Cardiac muscle cell (in vitro differentiated cells and primary cell): ENCODE measurements at places on chromosomes 11 and 22.

DNA sequence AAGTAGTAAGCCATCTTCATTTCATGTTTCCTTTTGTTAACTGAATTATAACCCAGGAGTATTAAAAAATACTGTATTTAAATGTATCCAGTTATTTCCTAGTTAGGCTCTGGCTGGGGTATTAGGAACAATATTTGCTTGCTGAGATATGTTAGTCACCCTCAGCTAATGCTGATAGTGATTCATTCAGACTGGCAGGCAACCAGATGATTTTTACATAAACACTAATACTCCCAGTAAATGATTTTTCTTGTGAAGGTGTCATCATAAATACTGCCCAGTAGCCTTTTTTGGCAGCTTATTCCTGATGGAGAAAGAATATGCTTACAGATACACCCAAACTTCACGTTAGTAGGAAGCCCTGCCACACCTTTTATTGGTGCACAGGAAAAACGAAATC, 8.1 kb downstream of the YWHAH start:
- DNase-seq = peak; percentile 86

GRCh38 chr22:48577014-48577690, 1250.5 kb downstream of the BRD1 start:
- DNase-seq = peak; percentile 12

GRCh38 chr11:27397624-27398399, 34.8 kb upstream of the CCDC34 start:
- DNase-seq = no peak

GRCh38 chr11:2320568-2321310, 18.9 kb downstream of the TSPAN32 start:
- DNase-seq = no peak

DNA sequence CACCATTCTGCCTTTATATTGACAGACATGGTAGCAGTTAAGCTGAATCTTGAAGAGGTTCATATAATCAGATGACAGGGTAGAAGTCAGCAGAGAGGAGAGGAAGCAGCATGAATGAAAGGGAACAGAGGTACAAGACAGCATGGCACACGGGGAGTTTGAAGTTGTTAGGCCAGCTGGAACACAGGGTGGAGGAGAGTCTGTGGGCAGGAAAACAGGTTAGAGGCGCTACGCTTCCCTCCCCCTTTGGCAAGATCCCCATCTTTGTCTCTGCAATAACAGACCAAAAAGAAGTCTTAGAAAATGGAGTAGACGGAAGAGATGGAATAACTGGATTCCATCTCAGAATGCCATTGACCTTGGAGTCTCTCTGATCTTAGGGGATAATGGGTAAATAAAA, 20.0 kb upstream of the NDUFC2 start:
- no peak for DNase-seq

DNA sequence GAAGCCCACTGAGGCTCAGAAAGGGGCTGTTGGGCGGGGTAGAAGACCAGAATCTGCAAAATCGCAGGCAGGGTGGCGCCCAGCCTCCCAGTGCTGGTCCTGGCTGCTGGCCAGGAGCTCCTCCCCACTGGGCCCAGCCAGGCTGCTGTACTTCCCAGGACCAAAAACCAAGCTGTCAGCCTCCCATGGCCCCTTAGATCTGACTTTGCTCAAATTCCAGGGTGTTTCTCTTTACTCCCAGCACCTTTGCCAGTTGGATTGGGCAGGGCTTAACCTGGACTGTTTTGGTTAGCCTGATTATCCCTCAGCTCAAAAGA, 44.2 kb upstream of the WEE1 start:
- DNase-seq = peak; percentile 44

DNA sequence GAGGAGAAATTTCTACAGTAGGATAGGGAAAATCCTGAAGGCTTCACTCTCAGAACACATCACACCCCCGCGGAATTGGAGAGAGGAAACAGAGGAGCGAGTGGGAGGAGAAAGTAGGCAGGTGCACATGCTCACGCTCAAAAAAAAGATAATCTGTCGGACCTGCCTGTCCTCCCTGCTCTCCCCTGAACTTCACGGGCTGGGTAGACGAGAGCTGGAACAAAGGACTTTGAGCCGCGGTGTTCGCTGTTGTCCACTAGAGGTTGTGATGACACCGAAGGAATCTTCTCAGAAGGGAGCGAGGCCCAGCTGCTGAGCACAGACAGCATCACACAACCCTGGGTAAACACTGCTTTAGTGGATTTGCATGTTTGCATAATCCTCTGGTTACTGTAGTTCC, 5.0 kb downstream of the SEZ6L start:
- peak; percentile 20 for DNase-seq

- no peak for DNase-seq
These were observed 1.0 kb upstream of the PLAAT2 start for GRCh38 chr11:63564056-63564774.

DNA sequence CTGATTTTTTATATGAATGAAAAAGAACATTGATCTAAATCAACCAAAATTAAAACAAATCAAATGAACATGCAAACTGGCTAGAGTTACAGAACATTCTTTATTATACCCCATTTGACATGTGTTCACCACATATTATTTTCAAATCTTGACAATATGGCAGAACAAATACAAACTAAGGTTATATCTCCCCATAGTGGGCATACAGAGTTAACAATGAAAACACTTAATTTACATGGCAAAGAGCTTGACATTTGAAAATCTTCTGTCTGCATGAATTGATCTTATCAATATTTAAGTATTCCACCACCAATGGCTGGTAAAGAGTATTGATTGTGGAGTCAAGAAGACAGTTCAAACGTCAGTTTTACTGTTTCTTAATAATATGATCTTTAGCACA, 197.9 kb upstream of the ANO3 start:
- DNase-seq = no peak

GRCh38 chr11:115126515-115127208, 377.6 kb downstream of the CADM1 start:
- DNase-seq = no peak

DNA sequence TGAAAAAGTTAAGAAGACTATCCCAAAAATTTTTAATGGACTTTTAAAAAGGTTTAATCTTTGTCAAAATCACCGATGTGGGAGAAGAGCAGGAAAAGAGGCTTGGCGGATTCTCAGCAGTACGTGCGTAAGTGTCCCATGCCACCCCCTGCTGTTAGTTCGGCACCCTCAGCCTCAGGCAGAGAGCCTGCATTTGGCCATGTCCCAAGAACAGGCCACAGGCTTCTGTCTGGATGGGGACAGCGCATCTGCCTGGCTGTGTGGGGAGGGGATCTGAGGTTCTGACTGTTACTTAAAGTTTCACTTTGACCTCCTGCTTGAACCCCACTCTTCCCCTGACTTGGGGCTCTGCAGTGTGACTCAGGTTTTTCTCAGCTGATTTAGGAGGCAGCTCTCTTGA, 35.3 kb downstream of the EXT2 start:
- no peak for DNase-seq

DNA sequence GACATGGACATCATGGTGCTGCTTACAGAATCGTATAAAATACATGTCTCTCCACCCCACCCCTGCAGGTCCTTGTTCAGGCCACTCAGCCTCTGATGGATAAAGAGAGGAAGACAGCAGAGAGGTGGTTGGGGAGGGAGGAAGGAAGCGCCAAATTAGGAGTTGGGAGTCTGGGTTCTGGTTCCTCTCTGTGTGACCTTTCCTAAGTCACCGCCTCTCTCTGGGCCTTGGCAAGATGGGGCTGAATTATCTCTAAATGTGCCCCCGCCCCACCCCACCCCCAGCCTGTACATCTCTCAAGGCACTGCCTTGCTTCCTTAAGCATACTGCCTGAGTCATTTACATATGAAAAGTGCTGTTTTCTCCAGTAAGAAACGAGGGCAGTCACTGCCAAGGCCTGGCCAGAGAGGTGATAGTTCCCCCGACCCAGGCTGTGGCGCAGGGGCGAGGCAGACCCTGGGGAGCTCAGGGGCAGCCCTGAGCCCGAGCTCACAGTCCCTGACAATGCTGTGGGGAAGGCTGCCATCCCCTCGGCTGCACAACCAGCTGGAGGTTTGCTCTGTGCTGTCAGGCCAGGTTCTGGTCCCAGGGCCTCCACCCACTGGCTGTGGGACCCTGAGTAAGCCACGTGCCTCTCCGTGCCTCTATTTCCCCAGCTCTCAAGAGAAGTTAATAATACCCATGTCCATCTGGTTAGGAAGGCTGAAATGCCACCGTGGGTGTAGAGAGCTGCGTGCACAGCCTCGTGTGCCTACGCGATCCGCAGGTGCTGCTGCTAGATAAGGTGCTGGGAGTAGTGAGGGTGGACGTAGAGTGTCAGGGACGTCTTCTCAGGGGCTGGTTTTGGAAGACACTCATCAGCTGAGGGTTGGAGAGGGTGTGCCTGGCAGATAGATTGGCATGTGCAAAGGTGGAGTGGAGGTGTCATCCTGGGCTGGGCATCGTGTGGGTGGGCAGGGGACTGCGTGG, 55.3 kb downstream of the CACNA1I start:
- no peak for DNase-seq

GRCh38 chr11:62401811-62402210, 17.0 kb upstream of the SCGB1A1 start:
- no peak for DNase-seq

- DNase-seq = peak; percentile 15
These were observed 8.9 kb upstream of the AQP11 start for GRCh38 chr11:77580712-77581337.

DNA sequence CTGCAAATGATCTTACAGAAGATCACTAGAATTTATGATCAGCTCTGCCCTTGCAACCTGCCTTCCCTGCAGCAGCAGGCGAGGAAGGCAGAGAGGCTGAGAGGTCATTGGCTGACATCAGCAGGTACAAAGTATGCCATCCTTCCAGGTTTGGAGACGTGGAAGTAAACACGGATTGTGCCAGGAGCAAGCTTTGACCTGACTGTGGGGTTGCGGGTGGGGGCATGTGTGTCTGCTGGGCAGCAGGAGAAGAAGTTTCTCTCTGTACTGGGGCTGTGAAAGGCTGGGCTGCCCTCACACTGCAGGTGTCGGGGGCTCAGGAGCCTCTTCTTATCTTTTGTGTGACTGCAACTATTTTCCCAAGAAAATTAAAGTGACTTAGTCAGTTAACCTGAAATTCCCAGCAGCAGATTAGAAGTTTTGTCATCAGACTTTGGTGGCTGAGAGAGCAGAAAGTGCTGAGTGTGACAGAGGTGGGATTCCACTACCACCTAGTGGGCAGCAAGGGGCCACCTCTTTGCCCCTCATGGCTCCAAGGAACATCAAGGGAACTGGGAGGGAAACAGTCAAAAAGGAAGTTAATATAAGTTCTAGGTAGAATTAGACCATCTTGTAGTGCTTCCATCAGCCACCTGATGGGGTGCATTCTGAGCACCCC, 565.9 kb downstream of the ETS1 start:
- peak; percentile 48 for DNase-seq

- peak; percentile 14 for DNase-seq
These were observed 56.4 kb downstream of the TRAF6 start for GRCh38 chr11:36453678-36454077.

DNA sequence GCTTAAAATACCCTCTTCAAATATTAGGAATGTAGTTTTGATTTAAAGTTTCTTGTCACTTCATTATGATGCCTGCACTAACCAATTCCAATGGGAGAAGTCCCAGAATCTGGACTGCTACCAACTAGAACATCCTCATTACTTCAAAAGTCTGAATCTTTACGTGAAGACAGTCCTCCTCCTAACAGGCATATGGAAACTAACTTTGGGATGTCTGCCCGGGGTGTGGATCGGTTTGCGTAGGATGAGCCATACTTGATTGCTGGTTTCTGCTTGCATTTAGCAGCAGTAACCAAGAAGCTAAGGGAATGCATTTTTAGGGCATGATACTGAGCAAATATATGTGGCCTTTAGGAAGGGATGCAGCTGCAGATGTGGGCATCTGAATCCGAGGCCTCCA, 177.1 kb downstream of the LRRC4C start:
- DNase-seq = no peak

DNA sequence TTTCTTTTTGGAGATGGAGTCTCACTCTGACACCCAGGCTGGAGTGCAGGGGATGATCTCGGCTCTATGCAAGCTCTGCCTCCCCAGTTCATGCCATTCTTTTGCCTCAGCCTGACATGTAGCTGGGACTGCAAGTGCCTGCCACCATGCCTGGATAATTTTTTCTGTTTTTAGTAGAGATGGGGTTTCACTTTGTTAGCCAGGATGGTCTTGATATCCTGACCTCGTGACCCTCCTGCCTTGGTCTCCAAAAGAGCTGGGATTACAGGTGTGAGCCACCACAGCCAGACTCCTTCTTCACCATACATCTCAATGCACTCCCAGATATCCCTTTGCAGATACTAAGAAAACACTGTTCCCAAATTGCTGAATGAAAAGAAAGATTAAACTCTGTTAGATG, 224.3 kb downstream of the OR4A5 start:
- DNase-seq = no peak

DNA sequence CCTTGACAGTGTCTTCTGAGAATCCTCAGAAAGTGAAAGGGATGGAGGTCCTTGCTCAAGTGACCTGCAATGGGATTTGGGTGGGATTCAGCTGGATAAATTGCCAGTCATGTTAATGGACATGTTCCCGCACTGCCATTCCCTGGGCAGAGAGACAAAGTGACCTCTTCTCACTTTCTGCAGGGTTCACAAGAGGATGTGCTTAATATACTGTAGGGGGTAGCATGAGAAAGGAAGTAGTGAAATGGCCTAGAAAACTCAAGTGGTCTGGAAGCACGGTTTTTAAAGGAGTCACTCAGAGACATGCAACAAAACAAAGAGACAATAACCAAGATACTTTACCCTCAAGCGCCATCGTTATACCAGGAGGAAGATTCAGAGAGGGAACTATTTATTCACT, 70.2 kb downstream of the NELL1 start:
- DNase-seq = no peak

- DNase-seq = peak; percentile 68
These were observed 30.3 kb upstream of the MYEOV start for GRCh38 chr11:69263736-69264052.

GRCh38 chr11:33207408-33207985, 46.2 kb upstream of the CSTF3 start:
- DNase-seq = no peak

DNA sequence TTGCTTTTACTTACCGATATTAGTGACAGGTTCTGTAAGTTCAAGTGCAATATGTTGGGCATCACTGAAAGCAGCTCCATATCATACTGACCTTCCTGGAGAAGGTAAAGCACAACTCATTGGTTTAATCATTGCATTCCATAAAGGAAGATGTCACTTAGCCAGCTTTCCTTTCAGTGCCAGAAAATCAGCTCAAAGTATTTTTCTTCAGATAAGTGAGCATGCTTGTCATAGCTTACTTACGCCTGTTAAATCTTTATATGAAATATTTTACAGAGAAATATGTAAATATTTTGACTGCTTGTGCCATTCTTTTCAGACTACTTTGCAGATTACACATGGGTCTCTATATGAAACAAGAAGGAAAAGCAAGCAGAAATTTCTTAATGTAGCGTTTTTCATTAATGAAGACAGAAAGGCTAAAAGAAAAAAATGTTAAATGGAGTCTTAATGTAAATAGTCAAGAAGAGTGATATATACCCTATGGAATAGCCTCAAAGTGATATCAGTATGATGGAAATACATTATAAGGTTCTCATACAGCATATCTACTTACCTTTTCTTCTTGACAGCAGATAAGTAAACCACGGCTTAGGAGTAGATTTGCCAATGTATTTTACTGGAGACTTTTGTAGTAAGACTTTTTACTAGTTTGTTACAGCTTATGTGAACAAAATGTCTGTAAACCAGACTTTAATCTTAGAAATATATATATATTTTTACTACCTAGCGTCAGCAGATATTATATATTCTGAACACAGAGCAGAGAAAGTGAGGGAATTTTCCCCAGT, 649.7 kb downstream of the METTL15 start:
- no peak for DNase-seq
